CD4-positive, alpha-beta memory T cell (primary cell): ENCODE measurements at places on chromosomes 5 and 9.
A peak's percentile ranks its signal among the peaks of the same experiment; 100 is the strongest.

- DNase-seq = no peak
Measured at GRCh38 chr9:120787933-120788332, 5.3 kb downstream of the FBXW2 start.

- DNase-seq = no peak
Measured at GRCh38 chr9:15244001-15244441, 63.0 kb downstream of the TTC39B start.

DNA sequence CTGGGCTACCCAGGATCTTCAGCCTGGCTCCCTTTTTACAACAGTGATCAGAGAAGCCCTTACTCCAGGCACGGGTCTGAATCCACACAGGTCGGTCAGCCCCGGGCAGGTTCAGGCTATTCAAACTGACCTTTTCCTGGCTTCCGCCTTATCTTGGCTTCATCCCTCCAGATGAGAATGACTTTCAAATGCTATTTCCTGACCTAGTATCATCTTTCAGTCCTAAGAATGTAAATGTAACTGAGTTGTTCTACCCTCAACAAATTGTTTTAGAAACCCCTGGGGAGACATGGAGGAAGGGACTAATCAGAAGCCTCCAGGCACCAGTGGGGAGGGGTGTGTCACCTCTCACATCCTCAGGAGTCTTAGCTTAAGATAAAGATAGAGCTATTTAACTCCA, 213.2 kb downstream of the EPB41L4A start:
- DNase-seq = no peak

- DNase-seq = no peak
Measured at GRCh38 chr5:38613490-38613889, 57.0 kb upstream of the LIFR start.

DNA sequence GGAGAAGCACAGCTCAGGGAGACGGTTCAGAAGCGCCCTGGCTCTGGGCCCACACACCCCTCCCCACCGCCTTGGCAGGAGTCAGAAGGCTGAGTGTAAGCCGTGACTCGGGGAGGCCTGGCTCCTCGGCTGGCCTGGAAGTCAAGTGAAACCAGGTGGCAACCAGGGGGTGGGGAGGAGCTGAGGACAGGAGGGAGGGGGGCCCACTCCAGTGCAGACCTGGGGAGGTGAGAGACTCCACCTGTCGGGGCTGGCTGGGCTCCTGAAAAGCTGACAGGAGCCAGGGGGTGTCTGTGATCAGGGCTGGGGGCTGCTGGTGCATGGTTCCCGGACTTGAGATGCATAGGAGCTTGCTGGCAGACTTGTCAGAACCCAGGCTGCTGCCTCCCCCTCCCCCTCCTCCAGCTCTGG, 150.2 kb upstream of the PHYKPL start:
- no peak for DNase-seq

GRCh38 chr5:68419637-68420452, 204.3 kb downstream of the PIK3R1 start:
- no peak for DNase-seq

GRCh38 chr9:105390871-105391270, 57.0 kb upstream of the FSD1L start:
- no peak for DNase-seq

DNA sequence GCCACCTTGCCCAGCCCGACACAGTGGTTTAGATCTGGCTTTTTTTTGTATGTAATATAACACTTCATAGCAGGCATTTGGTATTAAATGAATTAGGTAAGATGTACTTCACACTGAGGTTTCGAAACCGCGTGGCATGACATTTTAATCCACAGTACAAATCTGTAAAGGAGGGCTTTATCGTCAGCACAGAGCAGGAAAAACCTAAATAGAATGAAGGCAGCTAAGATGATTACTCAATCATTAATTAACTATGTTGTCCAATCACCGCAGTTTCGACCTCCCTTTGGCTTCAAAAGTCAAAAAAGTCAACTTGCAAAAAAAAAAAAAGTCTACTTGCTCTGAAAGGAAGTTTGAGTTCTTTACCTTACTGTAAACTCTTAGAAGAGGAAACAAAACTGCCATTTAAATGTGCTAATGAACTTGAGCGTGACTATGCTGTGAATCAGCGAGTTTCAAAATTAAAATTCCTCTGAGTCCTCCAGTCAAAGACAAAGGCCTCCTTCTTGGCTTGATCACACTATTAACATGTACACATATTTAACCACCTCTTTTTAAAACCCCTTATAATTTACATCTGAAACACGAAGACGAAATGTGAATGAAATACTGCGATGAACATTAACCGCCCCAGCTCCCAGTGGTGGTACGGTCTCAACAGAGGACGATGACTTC, 698 bp upstream of the SEC24A start:
- DNase-seq = peak; percentile 59

DNA sequence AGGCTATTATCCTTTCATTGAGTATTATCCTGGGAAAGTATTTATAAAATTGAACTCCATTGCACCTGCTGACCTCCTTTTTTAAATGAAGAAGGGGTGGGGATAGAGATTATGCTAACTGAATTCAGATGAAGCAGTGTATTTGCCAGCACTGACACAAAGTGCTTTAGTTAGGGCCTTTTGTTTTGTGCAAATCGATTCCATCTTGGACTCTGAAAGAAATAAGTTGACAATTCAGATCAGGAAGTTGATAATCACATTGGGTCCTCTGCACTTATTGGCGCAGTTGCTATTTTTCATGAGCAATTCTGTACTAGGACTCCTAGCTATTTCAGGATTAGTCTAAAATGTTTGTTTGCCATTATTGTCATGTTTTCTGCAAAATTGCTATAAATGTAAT, 101.6 kb upstream of the FSD1L start:
- DNase-seq = no peak

GRCh38 chr9:9117866-9118265, 1318.3 kb upstream of the DMAC1 start:
- DNase-seq = no peak

GRCh38 chr5:89421035-89421434, 538.1 kb upstream of the MEF2C start:
- DNase-seq = no peak

DNA sequence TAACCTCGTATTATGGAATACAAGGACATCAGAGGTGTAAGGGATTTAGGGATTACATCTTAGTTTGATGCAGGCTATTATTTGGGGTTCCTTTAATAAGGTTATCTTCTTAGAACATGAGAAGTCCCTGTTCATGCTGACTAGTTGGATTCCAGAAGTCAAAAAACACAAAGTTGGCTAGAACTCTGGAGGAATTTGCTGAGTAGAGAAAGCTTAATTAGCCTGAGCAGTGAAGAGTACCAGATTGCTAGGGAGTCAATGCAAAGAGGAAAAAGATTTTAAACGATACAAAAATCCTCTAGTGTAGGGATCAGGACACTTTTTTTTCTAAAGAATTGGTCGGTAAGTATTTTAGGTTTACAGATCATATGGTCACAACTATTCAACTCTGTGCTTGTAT, 1872.5 kb upstream of the C9orf72 start:
- no peak for DNase-seq

GRCh38 chr9:132056717-132057560, 22.7 kb downstream of the MED27 start:
- no peak for DNase-seq

DNA sequence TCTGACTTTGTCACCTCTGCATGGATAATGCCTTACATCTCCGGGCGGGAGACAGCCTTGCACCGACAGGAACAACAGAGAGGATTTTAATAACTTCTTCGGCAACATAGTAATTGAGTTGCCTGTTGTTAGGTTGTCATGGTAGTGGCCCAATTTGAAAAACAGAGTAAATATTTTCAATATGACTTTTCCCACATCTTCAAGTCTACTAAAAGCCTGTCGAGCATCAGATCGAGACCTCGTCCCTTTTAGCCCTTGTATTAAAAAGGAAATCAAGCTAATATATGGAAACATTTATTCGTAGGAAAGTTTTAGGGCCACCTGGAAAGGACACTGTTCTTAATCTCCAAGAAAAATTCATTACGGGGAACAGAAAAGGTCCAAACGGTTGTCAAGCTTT, 70.8 kb upstream of the FCN2 start:
- DNase-seq = no peak

DNA sequence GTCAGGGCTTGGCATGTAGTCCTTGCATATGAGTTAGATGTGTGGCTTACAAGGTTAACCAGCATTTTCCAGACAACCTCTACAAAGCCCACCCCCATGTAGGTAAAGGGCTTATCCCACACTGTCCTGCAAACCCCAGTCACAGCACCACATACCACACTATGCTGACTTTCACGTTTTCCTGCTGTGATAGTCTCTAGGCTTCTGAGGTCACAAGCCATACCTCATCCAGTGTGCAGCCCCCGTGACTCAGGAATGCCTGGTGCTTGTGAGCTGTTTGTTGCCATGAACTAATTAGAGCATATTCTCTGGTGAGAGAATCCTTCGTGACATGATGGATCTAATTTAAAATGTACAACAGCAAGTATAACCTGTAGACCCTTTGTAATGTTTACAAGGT, 50.8 kb downstream of the ERAP1 start:
- DNase-seq = no peak

DNA sequence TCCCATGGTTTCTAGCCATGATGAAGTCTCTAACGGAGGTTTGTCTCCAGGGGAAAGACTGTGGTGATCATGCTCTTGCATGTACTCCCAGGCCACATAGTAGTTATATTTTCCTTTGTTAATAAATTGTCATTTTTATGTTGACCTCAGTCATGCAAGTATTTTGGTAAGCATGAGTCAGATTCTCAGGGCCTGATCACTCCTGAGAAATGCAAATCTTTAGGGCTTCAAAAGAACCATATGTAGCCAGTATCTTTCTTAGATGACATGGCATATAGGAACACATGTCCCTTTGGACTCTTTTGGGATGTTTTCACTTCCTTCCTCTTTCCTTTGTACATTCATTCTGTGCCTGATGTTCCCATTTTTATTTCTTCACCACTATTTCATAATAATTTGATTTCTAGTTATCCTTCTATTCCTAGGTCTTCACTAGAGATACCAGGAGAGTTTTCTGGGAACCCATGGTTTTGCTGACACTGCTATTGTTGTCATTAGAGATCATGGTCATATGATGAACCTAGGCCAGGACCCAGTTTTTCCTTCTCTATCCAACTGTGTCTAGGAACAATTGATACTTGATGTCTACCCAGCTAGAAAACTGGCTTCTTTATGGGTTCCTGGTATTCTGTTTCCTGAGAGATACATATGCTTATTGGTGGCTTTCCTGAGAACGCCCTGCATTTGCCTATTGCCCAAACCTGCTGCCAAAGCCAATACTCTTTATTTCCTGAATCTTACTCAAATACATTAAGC, 248.1 kb upstream of the NREP start:
- no peak for DNase-seq

GRCh38 chr9:2210201-2210600, 195.1 kb downstream of the SMARCA2 start:
- DNase-seq = no peak

GRCh38 chr9:947985-948384, 28.5 kb upstream of the DMRT3 start:
- no peak for DNase-seq

- no peak for DNase-seq
Measured at GRCh38 chr5:6340100-6340499, 38.2 kb downstream of the MED10 start.

DNA sequence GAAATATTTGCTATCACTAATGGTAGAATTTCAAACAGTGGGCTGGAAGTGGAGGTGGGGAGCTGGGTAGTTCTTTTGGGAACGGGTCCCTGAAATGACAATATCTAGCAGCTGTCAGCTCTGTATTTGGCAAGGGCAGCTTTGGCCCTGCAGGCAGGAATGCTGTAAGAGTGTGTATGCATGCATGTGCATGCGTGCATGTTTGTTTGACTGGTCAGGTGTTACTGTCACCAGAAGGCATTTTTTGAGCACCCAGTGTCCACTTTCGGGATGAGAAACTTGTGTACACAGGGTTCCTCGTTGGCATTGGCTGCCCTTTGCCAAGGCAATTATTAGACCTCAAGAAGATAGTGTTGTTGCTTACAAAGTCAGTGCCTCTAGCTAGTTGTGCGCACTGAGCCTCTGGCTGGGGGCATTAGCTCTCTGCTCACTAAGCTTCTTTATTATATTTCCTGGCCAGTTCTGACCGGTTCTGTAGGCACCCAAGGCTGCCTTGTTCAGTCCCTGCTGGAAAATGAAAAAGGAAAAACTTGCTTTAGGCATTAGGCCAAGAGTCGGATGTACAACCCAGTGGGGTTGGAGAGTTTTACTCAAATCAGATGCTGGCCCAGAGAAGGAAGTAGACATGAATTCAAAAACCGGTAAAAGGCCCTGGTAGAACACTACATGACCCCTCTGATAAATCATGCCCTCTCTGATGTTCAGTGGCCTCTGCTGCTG, 2.0 kb downstream of the CYFIP2 start:
- DNase-seq = no peak

DNA sequence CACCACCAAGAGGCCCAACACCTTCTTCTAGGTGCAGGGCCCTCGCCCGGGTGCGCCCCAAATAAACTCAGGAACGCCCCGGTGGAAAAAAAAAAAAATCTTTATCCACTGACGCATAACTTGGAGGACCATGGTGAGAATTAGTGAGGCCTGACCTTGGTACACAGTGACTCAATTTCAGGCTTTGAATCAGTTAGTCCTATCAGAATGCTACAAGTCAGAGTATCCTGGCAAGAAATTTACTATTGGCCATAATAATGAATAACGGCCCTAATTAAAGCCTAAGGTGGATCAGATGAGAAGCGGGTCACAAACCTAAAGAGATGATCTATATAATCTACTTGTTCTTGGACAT, 914.2 kb upstream of the DMAC1 start:
- DNase-seq = no peak

DNA sequence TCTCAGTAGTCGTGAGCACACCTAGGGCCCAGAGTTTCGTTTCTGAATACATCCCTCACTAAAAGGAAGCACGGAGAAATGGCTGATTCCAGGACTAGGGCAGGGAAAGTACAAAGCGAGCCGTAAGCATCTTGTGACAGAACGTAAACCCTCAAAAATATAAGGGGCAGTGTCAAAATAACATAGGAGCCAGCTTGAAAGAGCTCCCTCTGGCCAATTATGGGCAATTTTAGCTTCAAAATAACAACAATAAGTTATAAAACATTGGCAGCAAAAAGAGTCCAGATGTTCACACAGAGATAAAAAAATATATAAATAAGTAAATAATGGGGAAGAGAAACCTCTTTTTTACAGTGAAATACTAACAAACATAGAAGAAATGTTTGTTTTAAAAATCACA, 18.5 kb upstream of the GLIS3 start:
- no peak for DNase-seq

- DNase-seq = no peak
Measured at GRCh38 chr5:111131356-111131755, 39.2 kb downstream of the WDR36 start.

DNA sequence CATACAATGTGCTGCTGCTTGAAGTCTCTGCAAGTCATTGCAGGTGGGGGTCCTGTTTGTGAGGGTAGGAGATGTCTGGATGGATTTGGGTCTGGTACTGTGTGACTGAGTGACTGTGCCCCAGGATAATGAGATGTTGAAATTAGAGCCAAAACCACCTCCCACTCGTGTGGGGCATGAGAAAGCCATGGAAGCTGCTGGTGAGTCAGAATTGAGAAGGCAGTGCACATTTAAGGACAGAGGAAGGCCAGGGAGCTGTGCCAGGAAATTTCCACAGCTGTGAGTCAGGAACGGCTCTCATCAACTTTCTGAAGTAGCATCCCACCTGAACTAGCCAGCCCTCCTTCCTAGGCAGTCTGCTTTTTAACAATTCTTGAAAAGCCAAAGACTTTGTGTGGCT, 229.8 kb downstream of the DRD1 start:
- no peak for DNase-seq
